Lung (tissue), 17 donors: ENCODE measurements at places on chromosomes 16 and 17.

GRCh38 chr16:89507214-89507833 lies 879 bp upstream of the SPG7 start:
- H3K27me3 ChIP-seq = no peaks in the 10 kb centered on the region
- H3K27ac ChIP-seq = peak overlapping the region; percentile 99
- no peak for DNase-seq
- peaks cover 33% of the 10 kb centered on the region for H3K4me1 ChIP-seq
- H3K4me3 ChIP-seq = peak overlapping the region; percentile 81

DNA sequence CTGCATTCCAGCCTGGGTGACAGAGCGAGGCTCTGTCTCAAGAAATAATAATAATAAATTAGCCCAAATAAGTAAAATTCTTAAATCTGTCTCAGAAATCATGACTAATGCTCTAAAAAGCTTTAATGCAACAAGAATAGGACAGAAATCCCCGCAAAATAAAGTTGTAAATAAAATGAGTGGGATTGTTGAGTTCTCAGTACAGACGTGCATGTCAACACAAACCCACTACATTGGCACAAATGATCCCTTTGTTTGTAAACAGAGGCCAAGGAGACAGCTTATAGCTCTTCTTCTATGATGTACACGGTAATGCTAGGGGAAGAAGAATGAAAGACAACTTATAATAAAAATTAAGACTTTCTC lies 6.0 kb downstream of the STAT5B start:
- H3K4me3 ChIP-seq = no peak overlapping the region
- H3K4me1 ChIP-seq = peaks cover 13% of the 10 kb centered on the region
- H3K36me3 ChIP-seq = no peaks in the 10 kb centered on the region
- H3K27me3 ChIP-seq = no peaks in the 10 kb centered on the region
- DNase-seq = no peak

DNA sequence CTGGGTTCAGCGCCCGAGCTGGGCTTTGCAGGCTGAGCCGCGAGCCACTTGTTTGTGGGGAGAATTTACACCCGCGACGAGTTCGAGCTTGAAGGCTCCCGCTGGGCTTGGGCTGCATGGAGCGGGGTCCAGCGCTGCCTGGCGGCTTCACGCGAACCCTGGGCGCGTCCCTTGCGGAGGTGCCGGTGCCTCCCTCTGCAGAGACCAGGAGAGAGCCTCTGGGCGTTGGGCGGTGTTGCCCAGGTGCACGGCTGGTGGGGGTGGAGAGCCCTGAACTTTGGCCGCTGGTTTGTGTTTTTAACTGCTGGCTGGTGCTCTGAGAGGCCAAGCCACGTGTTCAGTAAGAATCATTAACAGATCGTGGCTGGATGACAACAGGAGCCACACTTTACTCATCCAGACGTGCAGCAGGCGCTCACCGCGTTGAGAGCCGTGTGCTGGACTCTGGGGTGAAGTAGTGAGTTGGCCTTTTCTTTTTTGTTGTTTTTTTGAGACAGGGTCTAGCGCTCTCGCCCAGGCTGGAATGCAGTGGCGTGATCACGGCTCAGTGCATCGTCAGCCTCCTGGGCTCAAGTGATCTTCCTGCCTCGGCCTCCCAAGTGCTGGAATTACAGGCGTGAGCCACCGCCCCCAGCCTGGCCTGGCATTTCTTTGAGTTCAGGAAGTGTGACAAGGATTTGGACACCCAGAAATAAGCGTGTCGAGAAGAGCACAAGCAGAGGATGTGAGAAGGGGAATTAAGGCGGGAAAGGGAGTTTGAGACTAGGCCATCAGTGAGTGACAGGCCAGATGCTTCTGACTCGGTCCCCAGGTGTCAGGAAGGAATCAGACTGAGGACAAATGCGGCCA lies 827 bp downstream of the CDK10 start:
- H3K27ac ChIP-seq = peak overlapping the region; percentile 95
- peak; percentile 47 for DNase-seq
- H3K27me3 ChIP-seq = no peaks in the 10 kb centered on the region
- peak overlapping the region; percentile 92 for H3K4me3 ChIP-seq
- H3K36me3 ChIP-seq = peaks cover 9% of the 10 kb centered on the region
- H3K4me1 ChIP-seq = peaks cover 5% of the 10 kb centered on the region

- H3K4me3 ChIP-seq = no peak overlapping the region
- no peaks in the 10 kb centered on the region for H3K36me3 ChIP-seq
- H3K4me1 ChIP-seq = no peaks in the 10 kb centered on the region
- no peak overlapping the region for H3K27ac ChIP-seq
- peaks cover 4% of the 10 kb centered on the region for H3K27me3 ChIP-seq
- DNase-seq = no peak
Observed at GRCh38 chr16:78642621-78643285, 543.3 kb downstream of the WWOX start.

GRCh38 chr17:72898725-72899124 lies 193.8 kb downstream of the SLC39A11 start:
- DNase-seq = no peak
- H3K4me3 ChIP-seq = no peak overlapping the region
- H3K27me3 ChIP-seq = no peaks in the 10 kb centered on the region
- H3K4me1 ChIP-seq = no peaks in the 10 kb centered on the region
- no peaks in the 10 kb centered on the region for H3K36me3 ChIP-seq

- no peak overlapping the region for H3K4me3 ChIP-seq
- H3K27ac ChIP-seq = peak overlapping the region; percentile 17
- no peaks in the 10 kb centered on the region for H3K27me3 ChIP-seq
- DNase-seq = no peak
Observed at GRCh38 chr16:84609563-84610177, 8.2 kb downstream of the COTL1 start.

GRCh38 chr17:45103269-45103795 lies 29.0 kb downstream of the PLCD3 start:
- no peaks in the 10 kb centered on the region for H3K4me1 ChIP-seq
- peaks cover 78% of the 10 kb centered on the region for H3K36me3 ChIP-seq
- DNase-seq = no peak
- H3K27ac ChIP-seq = peak overlapping the region; percentile 74

DNA sequence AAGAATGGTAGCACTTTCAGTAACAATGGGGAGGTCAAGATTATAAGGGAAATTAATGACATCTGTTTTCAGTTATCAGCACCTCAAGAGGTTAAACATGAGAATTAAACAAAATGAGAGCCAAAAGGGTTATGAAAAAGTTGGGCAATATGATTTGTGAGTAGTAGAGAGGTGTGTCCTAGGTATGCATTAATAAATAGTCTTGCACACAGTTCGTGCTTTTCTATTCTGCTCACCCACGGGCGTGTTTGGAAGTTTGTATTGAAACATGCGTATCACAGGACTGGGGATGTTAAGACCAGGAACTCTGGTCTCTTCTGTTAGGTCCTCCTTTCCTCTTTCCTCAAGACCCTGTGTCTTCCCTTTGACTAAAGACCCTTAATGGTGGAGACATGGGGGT lies 6.0 kb downstream of the BPTF start:
- H3K4me3 ChIP-seq = no peak overlapping the region
- no peak for DNase-seq
- no peak overlapping the region for H3K27ac ChIP-seq
- H3K4me1 ChIP-seq = peaks cover 22% of the 10 kb centered on the region
- H3K36me3 ChIP-seq = no peaks in the 10 kb centered on the region

DNA sequence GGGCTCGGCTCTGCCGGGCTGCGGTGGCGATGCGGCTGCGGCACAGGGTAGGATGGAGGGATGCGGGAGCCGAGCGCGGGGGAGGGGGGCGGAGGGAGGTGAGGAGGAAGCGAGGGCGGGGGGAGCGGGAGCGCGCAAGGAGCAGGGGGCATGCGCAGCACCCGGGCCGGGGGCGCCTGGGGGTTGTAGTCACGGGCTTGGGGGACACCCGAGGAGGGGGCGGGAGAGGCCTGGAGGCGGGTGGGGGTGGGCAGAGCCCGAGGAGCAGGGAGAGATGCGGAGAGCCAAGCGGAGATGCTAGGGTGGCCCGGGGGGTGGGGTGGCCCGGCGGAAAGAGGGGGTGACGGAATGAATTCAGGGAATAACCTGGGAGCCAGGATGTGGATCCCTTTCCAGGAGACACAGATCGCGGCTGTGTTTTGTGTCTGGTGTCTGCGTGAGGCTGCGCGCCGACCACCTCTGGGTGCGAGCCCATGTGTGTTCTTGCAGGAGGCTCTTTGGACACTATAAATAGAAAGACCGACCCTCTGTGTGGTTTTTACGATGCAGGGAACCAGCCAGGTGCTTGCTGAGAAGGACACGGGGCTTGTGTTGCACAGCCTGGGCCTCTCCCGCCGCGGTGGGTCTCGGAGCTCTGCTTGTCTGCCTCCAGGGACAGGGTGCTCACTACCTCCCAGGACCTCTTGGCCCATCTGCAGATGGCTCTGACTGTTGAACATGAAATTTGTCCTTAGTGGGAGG lies at the start of gene STX1B:
Gene STX1B, minus strand, starts transcription at position 54 of the 741 bp plus-strand sequence. CDS start 242 bp downstream, outside the sequence.
- peaks cover 41% of the 10 kb centered on the region for H3K27me3 ChIP-seq
- DNase-seq = peak; percentile 61

DNA sequence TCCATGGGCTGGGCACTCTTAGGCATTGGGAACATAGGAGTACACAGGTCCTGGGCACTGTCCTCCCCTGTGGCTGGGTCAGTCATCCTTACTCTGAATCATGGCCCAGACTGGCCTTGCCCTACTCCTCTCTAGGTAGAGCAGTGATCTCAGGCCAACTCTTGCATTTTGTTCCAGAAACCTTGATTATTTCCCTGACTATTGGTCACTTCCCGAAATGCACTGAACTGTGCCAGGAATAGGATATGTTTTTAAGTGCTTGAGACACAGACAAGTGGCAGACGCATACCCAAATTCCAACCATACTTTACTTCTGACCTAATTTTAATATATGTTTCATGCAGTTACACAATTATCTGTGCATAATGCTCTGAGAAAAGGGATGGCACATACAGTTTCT lies 10.3 kb downstream of the KRABD2 start:
- no peak overlapping the region for H3K4me3 ChIP-seq
- H3K27ac ChIP-seq = no peak overlapping the region
- H3K36me3 ChIP-seq = peaks cover 6% of the 10 kb centered on the region
- no peaks in the 10 kb centered on the region for H3K27me3 ChIP-seq
- H3K4me1 ChIP-seq = peaks cover 16% of the 10 kb centered on the region
- DNase-seq = peak; percentile 29

GRCh38 chr16:70746708-70747424 lies 54.1 kb downstream of the VAC14 start:
- DNase-seq = peak; percentile 35
- H3K27ac ChIP-seq = peak overlapping the region; percentile 95
- H3K4me1 ChIP-seq = peaks cover 25% of the 10 kb centered on the region
- H3K36me3 ChIP-seq = no peaks in the 10 kb centered on the region
- H3K27me3 ChIP-seq = no peaks in the 10 kb centered on the region

GRCh38 chr16:56851671-56852400 lies 13.2 kb upstream of the SLC12A3 start:
- peaks cover 4% of the 10 kb centered on the region for H3K4me1 ChIP-seq
- DNase-seq = peak; percentile 38
- H3K27me3 ChIP-seq = no peaks in the 10 kb centered on the region

GRCh38 chr17:74853669-74854068 lies 6.0 kb downstream of the GRIN2C start:
- no peak overlapping the region for H3K27ac ChIP-seq
- peaks cover 45% of the 10 kb centered on the region for H3K27me3 ChIP-seq
- H3K4me3 ChIP-seq = no peak overlapping the region
- DNase-seq = no peak

GRCh38 chr16:85075236-85075924 lies 36.9 kb downstream of the CIBAR2 start:
- no peak overlapping the region for H3K4me3 ChIP-seq
- no peaks in the 10 kb centered on the region for H3K36me3 ChIP-seq
- H3K4me1 ChIP-seq = peaks cover 9% of the 10 kb centered on the region
- no peaks in the 10 kb centered on the region for H3K27me3 ChIP-seq
- no peak overlapping the region for H3K27ac ChIP-seq
- DNase-seq = no peak

DNA sequence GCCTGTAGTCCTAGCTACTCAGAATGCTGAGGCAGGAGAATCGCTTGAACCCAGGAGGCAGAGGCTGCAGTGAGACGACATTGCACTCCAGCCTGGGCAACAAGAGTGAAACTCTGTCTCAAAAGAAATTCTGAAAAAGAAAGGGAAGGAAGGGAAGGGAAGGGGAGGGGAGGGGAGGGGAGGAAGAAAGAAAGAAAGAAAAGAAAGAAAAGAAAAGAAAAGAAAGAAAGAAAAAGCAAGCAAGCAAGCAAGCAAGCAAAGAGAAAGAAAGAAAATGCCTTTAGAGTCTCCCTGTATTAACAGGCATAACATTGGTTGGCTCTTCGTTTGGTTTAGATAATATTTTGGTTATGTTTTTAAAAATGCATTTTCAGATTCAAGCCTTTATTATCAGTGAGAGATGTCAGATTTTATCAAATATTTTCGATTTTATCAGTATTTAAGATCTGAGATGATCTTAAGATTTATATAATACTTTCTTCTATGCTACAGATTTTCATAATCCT lies 281.1 kb downstream of the NPIPA8 start:
- DNase-seq = no peak
- no peaks in the 10 kb centered on the region for H3K4me1 ChIP-seq
- no peak overlapping the region for H3K27ac ChIP-seq
- H3K27me3 ChIP-seq = peaks cover 3% of the 10 kb centered on the region

DNA sequence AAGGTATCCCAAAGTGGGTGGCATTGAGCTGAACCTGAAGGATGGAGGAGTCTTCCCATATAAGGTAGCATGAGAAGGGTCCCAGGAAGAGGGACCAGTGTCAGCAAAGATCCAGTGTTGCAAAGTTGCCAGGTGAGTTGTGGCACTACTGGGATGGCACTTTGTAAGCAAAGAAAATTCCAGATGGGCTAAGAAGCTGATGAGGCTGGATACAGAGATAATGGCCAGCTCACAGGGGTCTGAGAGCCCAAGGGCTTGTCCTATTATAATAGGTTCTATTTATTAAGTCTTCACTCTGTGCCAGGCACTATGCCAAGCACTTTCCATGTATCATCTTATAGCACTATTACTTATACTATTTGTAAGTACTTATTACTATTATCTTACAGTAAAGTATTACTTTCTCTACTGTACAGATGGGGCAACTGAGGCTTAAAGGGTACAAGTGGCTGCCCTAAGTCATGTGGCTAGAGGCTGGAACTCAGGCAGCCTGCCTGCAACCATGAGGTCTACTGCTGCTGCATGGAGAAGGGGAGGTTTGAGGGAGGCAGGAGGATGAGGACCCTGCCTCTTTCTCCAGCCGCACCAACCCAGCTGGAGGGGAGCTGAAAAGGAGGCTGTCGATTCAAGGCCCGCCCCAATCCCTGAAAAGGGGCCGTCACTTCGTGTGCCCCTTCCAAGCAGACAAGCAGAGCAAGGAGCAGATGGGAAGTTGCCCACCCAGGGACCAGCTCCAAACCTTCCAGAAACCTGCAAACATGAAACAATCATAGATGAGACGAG lies 86.5 kb downstream of the C16orf78 start:
- no peaks in the 10 kb centered on the region for H3K27me3 ChIP-seq
- no peak overlapping the region for H3K4me3 ChIP-seq
- DNase-seq = no peak
- H3K27ac ChIP-seq = no peak overlapping the region

- H3K27me3 ChIP-seq = no peaks in the 10 kb centered on the region
- H3K4me1 ChIP-seq = peaks cover 20% of the 10 kb centered on the region
- no peak overlapping the region for H3K27ac ChIP-seq
- DNase-seq = no peak
Observed at GRCh38 chr16:27722207-27722606, 172.3 kb downstream of the KATNIP start.

- no peaks in the 10 kb centered on the region for H3K36me3 ChIP-seq
- no peaks in the 10 kb centered on the region for H3K27me3 ChIP-seq
- H3K4me1 ChIP-seq = peaks cover 30% of the 10 kb centered on the region
- no peak overlapping the region for H3K4me3 ChIP-seq
- no peak for DNase-seq
- no peak overlapping the region for H3K27ac ChIP-seq
Observed at GRCh38 chr17:50638606-50638965, 3.9 kb downstream of the ABCC3 start.
